Thyroid gland (tissue), 4 donors: ENCODE measurements at places on chromosomes 6 and 20. TPM values are rescaled to one million over a fixed set of nuclear protein-coding genes. Genes with fewer than 3 reads are reported as not detected.
A peak's percentile ranks its signal among the peaks of the same experiment; 100 is the strongest.

TUBB2B gene
- total RNA-seq: not detected

DNA sequence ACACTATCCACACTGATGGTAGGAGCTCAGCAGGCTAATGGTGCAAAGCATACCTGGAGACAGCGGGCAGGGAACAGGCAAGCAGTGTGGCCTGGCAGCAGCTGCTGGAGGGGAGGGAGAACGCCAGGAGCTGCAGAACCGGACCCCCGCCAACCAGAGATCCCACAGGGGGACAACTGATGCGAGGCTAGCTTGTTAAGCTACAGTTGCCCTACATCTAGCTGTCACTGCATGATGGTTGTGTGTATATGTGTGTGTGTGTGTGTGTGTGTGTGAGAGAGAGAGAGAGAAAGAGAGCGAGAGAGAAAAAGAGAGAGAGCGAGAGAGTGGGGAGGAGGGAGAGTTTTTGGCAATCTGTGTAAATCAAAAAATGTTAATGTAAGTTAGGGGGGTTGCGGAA is 69.7 kb upstream of the NHSL1 start:
- DNase-seq: no peak
- H3K36me3 ChIP-seq: no peaks in the 10 kb centered on the region
- no peaks in the 10 kb centered on the region for H3K27me3 ChIP-seq
- no peak overlapping the region for H3K27ac ChIP-seq
- H3K4me1 ChIP-seq: no peaks in the 10 kb centered on the region

DNA sequence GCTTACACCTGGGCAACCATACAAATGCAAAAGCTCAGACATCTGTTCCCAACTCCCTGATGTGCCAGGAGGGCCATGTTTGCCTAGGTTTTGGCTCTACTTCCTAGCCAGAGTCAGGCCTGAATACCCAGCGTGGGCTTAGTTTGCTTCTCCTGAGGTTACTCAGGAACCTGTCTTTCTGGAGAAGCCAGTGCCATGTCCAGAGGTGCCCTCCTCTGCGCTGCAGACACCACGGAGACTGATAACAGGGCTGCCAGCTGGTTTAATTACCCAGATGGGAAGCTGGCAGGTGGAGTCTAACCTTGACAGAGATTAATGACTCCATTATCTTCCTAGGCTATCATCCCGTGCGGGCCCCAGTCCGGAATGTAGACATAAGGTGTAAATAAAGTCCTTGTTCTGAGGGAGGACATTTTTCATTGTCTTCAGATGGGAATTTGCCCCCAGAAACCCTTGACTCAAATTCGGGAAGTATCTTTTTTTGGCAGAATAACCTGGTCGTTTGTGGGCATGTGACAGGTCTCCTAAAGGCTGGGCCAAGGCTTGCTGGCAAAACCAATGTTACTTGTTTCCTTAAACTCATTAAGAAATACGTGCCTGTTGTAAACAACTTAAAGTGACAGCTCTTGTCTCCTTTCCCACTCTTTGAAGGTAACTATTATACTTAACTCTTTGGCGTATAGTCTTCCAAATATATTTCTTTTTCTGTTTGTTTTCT is 29.2 kb upstream of the ZNFX1 start:
- no peak overlapping the region for H3K4me3 ChIP-seq
- H3K4me1 ChIP-seq: no peaks in the 10 kb centered on the region
- DNase-seq: no peak
- no peaks in the 10 kb centered on the region for H3K27me3 ChIP-seq
- H3K36me3 ChIP-seq: no peaks in the 10 kb centered on the region

- H3K4me1 ChIP-seq: peaks cover 15% of the 10 kb centered on the region
- DNase-seq: no peak
- no peaks in the 10 kb centered on the region for H3K36me3 ChIP-seq
- H3K4me3 ChIP-seq: no peak overlapping the region
- H3K27ac ChIP-seq: no peak overlapping the region
These were observed 44.3 kb downstream of the OR2B2 start for GRCh38 chr6:27867945-27868300.

GRCh38 chr6:131382631-131383030 is 190.4 kb upstream of the ARG1 start:
- no peaks in the 10 kb centered on the region for H3K27me3 ChIP-seq
- no peak overlapping the region for H3K4me3 ChIP-seq
- H3K27ac ChIP-seq: no peak overlapping the region
- DNase-seq: no peak
- no peaks in the 10 kb centered on the region for H3K36me3 ChIP-seq

DNA sequence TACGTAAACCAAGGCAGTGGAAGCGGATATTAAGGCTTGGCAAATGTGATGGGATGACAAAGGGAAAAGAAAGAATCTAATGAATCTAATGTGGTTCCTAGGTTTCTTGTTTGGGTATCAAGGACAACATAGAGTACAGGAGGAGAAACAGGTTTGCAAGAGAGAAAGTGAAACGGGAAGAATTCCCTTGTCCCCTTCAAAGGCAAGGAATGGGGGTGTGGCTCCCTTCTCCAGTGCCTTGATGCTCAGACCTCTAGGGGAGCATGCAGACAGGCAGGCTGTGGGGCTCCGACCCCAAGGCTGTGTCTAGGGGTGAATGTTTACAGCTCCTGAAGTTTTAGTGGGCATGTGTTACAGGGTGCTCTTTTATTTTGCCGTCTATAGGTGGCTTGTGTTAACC is 317.5 kb upstream of the HSF2 start:
- no peak for DNase-seq
- H3K36me3 ChIP-seq: no peaks in the 10 kb centered on the region
- H3K4me3 ChIP-seq: no peak overlapping the region
- H3K27me3 ChIP-seq: no peaks in the 10 kb centered on the region
- no peaks in the 10 kb centered on the region for H3K4me1 ChIP-seq

DNA sequence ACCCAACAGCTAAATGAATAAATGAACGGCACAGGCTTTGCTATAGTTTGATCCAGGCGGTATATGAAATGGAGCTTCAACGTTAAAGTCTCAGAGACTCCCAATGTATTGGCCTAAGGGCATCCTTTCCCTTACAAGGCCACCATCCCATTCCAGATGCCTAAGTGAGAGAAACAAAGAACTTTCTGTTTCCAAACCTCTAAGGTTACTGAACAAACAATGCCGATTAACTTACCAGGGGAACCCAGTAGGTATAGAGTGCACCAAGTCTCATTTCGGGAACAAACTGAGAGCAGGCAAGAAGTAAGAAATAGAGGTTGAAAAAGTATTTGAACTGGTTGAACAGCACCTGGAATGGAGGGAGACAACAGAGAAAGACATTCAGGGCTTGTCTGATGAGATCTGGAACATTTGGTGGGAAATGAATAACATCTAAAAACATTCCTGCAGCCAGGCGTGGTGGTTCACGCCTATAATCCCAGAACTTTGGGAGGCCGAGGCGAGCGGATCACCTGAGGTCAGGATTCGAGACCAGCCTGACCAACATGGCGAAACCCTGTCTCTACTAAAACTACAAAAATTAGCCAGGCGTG is 42.5 kb downstream of the ATP9A start:
- no peaks in the 10 kb centered on the region for H3K4me1 ChIP-seq
- H3K36me3 ChIP-seq: no peaks in the 10 kb centered on the region
- no peak for DNase-seq
- H3K27me3 ChIP-seq: no peaks in the 10 kb centered on the region
- no peak overlapping the region for H3K27ac ChIP-seq

DNA sequence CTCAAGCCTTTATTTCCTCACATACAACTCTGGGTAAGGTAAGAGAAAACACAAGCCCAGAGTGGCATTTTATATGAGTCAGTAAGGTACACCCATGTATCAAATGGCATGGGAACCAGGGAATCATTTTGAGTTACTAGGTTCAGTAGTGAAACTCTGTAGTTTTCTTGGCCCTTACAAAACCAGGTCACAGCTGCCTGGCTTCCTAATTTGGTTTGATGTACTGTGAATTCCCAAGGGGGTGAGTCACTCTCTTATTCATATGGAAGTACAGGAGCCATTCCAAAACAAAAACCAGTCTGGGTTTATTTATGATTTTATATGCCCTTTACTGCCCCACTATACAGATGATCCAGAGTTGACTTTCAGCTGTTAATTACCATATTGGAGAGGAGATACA is 70.7 kb downstream of the PDE7B start:
- peaks cover 15% of the 10 kb centered on the region for H3K4me1 ChIP-seq
- no peaks in the 10 kb centered on the region for H3K36me3 ChIP-seq
- no peak overlapping the region for H3K27ac ChIP-seq
- H3K27me3 ChIP-seq: no peaks in the 10 kb centered on the region
- no peak overlapping the region for H3K4me3 ChIP-seq

DNA sequence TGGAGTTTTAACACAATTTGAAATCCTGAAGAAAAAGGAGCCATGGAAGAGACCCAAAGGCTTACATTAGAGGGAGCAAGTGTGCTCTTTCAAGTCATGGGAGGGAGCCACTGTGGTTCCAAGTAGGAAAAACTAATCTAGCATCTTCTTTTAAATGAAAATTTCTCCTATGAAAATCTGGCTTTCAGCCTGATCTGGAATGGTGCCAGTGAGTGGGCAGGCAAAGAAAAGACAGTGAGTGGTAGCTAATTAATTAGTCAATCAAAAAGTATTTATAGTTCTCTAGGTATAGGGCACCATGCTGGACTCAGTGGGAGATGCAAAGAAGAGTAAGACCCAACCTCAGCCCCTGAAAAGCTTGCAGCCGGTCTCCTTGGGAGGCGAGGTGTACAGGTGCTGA is 21.9 kb downstream of the CAP2 start:
- H3K4me3 ChIP-seq: no peak overlapping the region
- H3K4me1 ChIP-seq: peaks cover 4% of the 10 kb centered on the region
- H3K27ac ChIP-seq: no peak overlapping the region
- no peak for DNase-seq

DNA sequence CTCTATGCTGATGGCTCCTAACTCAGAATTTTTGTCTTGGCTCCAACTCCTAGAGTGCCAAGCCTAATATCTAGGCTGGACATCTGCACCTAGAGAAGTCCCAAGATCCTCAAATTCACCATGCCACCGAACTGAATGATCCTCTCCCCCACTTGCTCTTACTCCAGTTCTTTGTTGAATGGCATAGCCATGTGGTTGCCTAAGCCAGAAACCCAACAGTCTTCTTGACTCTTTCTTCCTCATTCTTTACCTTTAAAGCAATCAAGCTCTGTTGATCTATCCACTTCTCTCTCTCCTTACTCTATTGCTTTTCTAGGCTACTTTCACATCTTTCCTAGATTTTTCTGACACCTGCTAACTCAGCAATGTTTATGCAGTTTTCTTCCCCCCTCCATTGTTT is 126.5 kb upstream of the FOXO3 start:
- H3K4me1 ChIP-seq: no peaks in the 10 kb centered on the region
- no peaks in the 10 kb centered on the region for H3K27me3 ChIP-seq
- DNase-seq: no peak
- H3K36me3 ChIP-seq: no peaks in the 10 kb centered on the region

- H3K36me3 ChIP-seq: no peaks in the 10 kb centered on the region
- DNase-seq: peak; percentile 62
- H3K4me1 ChIP-seq: no peaks in the 10 kb centered on the region
- H3K4me3 ChIP-seq: no peak overlapping the region
These were observed 7.5 kb upstream of the GGTLC1 start for GRCh38 chr20:23995905-23996666.

DNA sequence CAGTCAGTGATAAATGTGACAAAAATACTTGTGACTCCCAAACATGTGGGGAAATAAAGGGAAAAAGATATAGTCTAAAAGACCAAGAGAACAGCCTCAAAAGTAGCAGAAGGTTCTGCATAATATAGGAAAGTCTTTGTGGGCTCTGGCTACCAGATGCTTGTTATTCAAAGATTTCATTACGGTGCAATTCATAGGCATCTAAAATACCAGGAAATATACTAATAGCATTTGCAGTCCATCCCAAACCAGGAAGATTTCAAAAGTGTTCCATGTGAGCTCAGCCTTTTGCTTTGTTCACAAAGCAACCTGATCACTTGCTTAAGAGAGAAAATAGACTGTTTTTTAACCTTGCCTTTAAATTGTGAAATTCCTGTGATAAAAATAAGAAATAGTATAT is 506.7 kb upstream of the MARCKS start:
- no peak overlapping the region for H3K4me3 ChIP-seq
- no peaks in the 10 kb centered on the region for H3K36me3 ChIP-seq
- no peaks in the 10 kb centered on the region for H3K27me3 ChIP-seq

GRCh38 chr6:38155621-38156204 is 336.2 kb downstream of the ZFAND3 start:
- H3K27me3 ChIP-seq: no peaks in the 10 kb centered on the region
- DNase-seq: no peak
- H3K4me3 ChIP-seq: no peak overlapping the region
- no peaks in the 10 kb centered on the region for H3K36me3 ChIP-seq
- H3K4me1 ChIP-seq: no peaks in the 10 kb centered on the region
- H3K27ac ChIP-seq: no peak overlapping the region

DNA sequence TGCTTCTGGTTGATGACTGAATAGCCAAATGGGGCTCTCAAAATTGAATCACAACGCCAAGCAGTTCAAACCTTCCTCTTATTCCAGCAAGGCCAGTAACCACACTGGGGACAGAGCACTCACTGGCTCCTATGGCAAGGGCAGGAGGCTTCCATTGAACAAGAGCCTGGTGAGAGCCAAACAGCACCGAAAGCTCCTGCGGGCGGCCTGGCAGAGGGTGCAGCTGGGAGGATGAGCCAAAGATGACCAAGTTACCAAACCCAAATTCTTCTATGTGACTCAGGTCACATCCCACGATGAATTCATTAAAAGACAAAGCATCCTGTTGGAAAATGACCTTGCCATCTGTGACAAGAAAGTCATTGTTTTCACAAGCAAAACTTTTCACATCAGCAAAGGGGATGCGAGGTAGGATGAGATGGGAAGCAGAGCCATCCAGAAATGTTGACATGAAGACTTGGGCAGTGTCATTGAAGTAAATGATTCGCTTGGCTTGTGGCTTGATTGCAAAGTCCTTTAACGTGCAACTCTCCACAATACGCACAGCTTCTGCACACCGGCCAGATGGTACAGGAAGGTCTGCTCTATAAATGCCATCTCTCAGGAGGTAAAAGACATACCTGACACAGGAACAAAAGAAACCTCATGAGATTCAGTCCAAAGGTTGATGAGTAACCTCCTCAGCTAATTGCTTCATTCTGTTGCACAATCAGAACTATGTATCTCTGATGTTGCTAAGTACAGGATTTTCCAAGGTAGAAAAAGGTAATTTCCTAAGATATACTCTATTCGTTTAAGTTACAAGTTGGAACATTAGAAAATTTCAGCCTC is 36.3 kb downstream of the ROS1 start:
- H3K27ac ChIP-seq: no peak overlapping the region
- no peak for DNase-seq
- H3K27me3 ChIP-seq: no peaks in the 10 kb centered on the region
- no peaks in the 10 kb centered on the region for H3K4me1 ChIP-seq
- no peak overlapping the region for H3K4me3 ChIP-seq
- H3K36me3 ChIP-seq: no peaks in the 10 kb centered on the region

DNA sequence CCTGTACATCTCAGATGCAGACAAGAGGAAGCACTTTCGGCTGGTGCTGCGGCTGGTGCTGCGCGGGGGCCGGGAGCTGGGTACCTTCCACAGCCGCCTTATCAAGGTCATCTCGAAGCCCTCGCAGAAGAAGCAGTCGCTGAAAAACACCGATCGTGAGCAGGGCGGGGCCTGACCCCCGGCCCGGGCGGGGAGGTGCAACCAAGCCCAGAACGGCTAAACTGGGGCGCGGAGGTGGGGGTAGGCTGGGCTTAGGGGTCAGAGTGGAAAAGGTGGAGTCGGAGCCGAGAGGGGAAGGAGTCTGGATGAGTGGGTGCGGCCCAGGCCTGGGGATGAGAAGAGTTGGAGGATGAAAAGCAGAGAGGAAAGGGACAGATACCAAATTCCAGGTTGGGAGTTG is 4.1 kb upstream of the MATN4 start:
- H3K4me3 ChIP-seq: no peak overlapping the region
- H3K4me1 ChIP-seq: peaks cover 3% of the 10 kb centered on the region
- no peak for DNase-seq
- H3K27me3 ChIP-seq: no peaks in the 10 kb centered on the region
- no peak overlapping the region for H3K27ac ChIP-seq
